ENCODE measurements at places on chromosomes 3 and 15.

DNA sequence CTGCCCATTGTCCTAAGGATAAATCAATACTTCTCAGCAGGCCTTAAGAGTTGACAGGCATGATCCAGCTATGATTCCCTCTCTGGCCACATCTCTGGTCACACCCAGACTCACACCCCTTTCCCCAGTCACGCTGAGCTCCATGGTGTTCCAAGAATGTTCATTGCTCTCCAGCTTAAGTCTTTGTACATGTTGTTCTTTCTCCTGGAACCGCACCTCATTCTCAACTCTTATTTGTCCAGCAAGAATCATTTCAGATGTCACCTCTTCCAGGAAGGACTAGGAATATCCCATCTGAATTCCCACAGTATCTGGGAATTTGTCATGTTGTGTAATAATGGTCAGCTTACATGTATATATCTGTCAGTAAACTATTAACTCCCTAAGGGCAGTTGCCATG lies 118.3 kb upstream of the GALNT15 start:
- DNase-seq: no peak

DNA sequence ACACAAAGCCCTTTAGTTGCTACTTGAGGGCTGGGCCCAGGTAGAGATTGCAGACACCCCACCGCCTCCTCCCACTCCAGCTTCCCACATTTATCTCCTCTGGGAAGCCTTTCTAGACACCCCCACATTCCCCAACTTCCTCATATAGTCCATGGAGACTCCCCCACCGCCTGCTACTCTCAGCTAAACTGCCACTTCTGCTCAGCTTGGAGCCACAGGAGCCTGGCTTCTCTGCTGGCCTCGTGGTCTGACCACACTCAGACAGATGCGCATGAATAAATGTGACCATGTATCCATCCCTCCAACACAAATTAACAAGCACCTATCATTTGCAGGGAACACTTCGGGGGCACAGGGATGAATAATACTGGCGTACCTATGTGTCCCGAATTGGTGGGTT lies 10.5 kb upstream of the ACSBG1 start:
- no peak for DNase-seq

DNA sequence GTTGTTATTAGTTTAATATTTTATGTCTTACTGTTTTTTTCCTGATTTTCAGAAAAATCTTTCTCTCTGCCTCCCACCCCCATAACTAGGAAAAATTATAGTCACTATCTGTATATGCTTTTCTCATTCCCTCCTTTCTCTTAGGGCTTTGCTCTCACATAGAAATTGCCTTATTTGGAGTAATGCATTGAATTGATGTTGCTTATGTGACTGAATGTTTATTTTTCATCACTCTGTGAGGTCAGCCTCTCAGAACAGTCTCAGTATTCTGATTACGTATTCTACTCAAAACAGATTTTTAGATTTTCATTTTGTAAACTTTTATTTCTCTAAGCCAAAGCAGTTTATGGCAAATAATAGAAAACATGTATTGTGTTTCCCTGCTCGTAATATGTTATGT lies 121.0 kb downstream of the SLMAP start:
- DNase-seq: no peak

GRCh38 chr3:104396974-104397669 lies 969.6 kb upstream of the ALCAM start:
- DNase-seq: no peak

DNA sequence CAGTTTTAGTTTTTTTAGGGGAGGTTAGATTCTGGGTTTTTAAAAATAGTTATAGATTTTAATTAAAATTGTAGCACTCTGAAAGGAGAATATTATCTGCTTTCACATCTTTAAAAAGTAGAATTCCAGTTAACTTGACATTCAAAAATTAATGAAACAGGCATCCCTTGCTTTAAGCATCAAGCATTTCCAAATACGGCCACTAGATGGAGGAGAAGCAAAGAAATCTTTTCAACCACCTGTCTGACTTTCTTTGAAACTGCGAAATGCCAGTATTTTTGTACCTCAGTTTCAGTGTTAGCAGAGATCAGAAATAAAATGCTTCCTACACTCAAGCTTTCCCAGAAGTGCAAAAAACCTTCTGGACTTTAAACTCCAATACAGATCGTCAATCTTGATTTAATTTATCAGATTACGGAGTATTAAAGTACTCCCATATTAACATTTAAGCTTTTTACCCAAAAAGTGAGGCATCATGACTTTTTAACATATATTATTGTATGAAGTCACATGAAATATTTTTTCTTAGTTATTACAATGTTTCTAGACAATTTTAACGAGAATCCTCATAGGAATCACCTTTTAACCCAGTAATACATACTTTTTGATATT lies 153.3 kb downstream of the P3H2 start:
- DNase-seq: peak; percentile 14

DNA sequence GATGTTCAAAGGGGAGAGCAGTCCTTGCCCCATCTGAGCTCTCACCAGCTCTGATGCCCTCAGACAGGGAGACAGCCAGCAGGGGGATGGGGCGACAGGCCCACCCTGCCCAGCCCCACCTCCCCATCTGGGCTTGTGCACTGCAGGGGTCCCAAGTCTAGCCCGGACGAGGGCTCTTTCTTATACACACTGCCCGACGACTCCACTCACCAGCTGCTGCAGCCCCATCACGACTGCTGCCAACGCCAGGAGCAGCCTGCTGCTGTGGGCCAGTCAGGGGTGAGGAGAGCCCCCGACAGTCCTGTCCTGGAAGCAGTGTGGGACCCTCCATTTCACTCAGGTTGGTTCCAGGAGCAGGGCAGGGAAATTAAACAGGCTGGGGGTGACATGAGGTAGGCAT lies 73.9 kb downstream of the BOC start:
- DNase-seq: no peak

DNA sequence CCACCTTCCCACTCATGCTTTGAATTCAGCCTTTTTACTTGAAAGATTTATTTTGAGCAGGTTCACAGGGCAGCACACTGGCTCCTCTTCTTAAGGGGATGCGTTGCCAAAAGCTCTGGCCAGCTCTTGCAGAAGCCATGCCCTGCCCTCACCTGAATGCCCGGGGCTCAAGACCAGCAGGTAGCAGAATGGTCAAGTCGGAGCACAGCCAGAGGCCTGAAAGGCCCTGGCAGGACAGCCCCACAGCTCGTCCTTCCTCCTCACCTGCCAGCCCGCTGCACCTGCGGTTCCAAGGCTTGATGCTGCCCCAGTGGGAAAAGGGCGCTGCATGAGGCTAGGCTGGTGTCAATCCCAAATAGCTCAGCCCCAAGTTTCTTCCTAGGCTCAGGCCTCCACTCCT lies 13.1 kb downstream of the CA12 start:
- DNase-seq: no peak

GRCh38 chr3:156657440-156657839 lies 16.9 kb upstream of the TIPARP start:
- no peak for DNase-seq

DNA sequence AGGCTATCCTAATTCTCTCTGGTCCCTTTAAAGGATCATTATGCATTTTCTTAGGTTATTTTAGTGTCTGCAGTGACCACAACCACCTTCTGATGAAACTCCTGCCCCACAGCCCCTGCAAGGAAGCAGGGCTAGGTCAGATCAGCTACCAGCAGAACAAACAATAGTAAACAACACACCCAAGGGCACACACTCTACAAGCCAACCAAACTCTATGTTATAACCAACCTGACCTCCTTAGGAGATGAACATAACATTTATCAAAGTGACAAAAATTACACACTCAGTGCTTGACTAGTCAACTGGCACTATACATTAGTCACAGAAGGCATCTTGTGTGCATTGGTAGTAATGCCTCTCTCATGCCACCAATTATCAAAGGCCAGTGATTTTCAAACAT lies 17.3 kb downstream of the DENND6A start:
- no peak for DNase-seq

- DNase-seq: no peak
Observed at GRCh38 chr3:107377151-107377550, at the start of gene CCDC54. Gene CCDC54 (plus strand): TSS chr3:107377439. CDS start chr3:107377588, 149 bp downstream.

Data from GM18507 (cell line).